ENCODE measurements at places on chromosomes 12 and 14.

GRCh38 chr12:34389378-34390170 lies 367.3 kb downstream of the ALG10 start:
- DNase-seq = no peak

GRCh38 chr14:77917491-77918201 lies 117.7 kb downstream of the ADCK1 start:
- no peak for DNase-seq

DNA sequence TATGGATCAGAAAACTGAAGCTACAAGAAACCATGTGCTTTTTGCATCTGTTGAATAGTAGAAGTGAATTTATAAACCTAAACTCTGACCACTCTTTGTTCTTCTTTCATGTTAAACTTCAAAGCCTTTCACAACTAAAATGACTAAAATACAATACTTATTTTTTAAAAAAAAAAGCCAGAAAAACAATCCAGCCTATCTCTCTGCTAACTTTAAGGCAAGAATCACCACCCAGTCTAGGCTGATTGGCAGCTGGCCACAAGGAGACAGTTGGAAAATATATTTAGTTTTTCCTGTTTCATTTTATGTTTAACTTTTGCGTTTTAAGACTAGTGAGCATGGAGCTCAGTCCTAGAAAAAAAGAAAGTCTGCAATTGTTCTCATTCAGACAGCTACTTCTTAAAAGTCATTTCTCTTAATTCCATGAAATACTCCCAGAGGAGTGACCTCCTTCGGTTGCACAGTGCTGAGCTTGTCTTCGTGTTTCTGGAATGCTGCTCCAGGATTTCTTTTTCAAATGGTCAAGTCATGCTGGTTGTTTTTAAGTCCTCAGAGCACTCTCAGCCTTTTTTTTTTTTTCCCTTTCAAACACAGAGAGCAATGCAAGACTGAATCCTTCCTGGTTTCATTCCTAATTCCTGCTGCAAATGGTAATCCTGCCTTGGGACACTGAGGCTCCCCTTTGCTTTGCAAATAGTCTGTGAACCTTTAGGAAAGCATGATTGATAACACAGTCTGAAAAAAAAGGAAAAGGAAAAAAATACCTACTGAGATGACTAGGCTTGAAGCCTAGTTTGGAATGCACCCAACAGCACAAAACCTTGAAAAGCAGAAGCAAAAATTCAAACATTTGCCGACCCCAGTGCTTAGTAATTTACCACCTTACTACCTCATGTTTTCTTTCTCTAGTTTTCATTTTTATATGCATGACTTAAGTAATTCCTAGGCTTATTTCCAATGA lies 233.3 kb upstream of the DAAM1 start:
- no peak for DNase-seq

DNA sequence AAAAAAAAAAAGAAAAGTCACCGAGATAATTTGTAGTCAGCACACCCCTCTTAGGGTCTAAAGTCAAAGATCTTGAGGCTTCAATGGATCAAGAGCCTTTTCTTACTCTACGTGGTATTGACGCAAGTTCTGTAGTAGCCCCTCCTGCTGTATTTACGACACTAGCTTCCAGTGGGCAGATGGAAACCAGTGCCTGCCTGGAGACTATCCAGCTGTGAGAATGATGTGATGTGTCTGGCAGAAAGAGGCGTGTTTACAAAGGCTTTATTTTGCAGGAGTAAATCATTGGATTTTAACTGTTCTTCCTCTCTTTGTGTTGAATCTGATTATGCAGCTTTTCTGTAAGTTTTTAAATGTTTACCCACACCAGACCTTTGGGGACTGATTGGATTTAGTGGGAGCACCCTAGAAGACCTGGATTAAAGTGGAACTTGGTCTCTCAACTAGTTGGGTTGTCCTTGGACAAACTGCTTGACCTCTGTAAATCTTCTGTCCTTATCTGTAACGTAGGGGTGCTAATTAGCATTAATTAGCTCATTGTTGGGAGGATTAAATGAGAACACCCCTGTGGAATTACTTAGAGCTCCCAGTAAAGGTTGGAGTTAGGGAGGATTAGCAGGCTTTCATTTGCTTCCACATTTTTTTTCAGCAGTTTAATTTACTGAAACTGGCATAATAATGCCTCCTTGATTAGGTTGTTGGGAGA lies 72.4 kb downstream of the RASSF3 start:
- peak; percentile 13 for DNase-seq

DNA sequence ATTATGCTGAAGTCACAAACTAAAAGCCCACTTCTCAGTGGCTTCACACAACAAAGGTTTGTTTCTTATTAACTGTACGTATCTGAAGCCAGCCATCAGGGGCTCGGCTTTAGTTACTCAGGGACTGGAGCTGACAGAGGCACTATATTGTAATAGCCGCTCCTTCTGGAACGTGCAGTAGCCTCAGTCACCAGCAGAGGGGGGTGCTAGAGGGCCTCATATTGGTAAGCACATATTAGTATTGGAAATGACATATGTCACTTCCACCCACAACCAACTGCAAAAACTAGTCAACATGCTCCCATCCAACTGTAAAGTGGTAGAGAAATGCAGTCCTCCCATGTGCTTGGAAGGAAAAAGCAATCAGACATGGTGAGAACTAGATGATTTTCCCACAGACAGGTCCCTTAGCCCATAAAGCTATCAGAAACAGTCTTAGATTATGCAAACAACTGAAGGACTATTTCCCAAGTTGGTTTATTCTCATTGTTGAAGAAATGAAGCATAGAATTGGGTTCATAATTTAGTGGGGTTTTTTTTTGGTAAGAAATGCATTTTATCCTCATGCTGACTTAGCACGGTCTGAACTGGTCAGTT lies 183.6 kb upstream of the G2E3 start:
- DNase-seq = peak; percentile 11

DNA sequence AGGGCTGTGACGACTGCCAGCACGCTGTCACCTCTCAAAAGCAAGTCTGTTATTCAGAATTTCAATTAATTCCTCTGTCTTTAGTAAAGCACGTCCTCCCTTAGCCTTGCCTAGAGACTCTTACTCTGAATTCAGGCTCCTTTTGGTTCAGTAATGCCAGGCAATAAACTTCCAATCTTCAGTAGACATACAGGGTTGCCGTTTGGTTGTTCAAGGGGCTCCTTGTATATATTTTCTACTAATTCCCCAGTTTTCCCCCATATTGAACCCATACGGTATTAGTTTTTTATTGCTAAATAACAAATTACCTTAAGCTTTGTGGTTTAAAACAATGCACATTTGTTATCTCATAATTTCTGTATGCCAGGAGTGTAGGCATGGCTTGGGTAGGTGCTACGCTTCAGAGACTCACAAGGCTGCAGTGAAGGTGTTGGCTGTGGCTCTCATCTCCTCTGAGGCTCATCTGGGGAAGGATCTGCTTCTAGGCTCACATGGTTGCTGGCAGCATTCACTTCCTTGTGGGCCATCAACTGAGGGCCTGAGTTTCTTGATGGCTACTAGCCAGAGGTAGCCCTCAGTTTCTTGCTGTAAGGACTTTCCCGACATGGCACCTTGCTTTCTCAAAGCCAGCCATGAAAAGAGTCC lies 7.3 kb upstream of the CLECL1 start:
- DNase-seq = no peak

- DNase-seq = no peak
Observed at GRCh38 chr12:125683748-125684381, 618.6 kb downstream of the AACS start.

GRCh38 chr12:116469344-116469743 lies 89.8 kb upstream of the MAP1LC3B2 start:
- DNase-seq = no peak

DNA sequence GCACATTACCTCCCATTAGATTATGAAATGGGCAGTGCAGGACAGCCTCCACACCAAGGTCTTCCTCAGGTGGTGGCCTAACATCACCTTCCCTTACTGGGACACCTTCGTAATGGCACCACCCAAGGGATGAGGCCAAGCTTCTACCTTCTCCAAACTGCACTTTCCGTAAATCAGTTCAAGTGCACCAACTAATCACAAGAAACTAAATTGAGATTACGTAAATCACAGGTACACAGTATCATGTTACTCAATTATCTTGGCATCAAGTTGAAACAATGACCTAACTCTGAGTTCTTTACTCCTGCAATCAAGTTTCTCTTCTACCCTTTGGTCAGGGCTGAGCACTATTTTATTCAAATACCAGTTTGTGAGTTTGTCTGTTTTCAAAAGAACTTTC lies 13.8 kb downstream of the SLC41A2 start:
- DNase-seq = peak; percentile 6

DNA sequence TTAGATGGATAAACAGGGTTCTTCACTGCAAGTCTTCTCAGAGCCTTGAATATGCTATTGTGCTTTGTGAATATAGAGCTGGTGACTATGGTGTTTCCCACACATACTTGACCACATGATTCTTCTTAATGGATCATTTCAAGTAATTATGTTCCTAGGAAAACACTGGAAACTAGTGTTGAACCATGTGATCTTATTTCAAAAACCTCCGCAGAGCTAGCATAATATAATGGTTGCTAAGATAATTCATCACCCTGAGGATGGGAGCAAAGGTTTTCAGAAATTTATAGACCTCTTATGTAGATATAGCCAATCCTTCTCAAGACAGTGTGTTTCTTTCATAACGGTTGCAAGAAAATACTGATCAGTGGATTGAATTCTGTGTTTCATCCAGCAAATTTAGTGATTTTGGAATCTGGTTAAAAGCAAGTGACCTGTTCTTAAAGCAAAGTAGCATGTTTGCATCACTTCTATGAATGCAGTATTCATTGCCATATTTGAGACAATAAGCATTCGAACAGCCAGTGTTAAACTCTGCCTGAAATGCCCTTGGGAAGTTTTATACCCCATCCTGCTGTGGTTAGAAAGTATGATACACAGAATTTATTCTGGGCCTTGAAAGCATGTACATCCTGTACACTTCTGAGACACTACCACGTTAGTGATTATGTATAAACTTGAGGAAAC lies 341.0 kb upstream of the E2F7 start:
- DNase-seq = no peak

- DNase-seq = no peak
Observed at GRCh38 chr14:95597784-95598211, 62.9 kb downstream of the GLRX5 start.

DNA sequence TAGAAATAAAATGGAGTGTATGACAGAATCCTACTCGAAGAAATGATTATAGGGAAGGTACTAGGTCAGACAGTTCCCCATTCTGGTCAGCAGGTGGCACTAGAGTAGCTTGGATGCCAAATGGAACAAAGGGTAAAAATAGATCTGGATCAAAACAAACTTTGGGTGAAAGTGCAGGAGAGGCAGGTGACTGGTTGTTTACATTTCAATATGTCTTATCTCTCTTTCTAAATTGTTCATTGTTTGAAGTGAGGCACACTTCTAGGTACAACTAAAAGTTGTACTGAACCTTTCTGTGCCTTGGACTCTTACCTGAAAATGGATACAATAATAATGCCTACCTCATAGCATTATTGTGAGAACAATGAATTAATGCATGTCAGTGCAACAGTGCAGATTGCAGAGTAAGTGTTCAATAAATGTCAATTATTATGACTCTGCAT lies 62.0 kb upstream of the OSBPL8 start:
- peak; percentile 45 for DNase-seq

DNA sequence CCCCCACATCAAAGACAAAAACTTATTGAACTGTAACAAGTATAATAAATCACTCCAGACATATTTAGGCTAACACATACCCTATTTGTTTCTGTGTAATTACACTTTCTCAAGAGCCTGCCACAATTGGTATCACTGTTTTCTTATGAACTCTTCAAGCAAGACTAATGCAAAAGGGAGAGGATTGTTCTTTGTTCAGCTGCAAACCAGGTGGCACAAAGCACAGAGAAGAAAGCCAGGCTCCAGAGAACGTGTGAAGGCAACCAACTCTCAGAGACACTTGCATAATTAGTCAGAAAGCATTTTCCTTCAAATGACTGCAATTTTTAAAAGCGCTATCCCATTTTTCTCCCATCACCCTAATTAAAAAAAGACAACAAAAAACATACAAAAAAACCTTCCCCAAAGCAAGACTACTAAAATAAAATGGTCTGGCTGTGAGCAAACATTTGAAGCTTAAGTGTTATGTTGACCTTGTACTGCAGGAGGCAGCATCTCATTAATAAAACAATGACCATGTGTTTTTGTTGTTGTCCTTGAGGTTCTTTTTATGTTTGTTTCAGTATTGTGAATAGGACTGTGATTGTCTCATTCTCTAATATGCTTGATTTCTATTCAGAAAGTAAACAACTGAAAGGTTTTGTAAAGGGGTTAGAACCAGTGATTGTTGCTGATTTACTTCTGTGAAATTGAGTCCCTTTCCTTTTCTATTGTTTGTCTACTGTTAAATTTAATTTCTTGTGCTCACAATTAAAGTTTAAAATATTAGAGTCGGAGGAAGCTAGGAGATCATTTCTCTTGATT lies 452.7 kb upstream of the PDE3A start:
- no peak for DNase-seq

DNA sequence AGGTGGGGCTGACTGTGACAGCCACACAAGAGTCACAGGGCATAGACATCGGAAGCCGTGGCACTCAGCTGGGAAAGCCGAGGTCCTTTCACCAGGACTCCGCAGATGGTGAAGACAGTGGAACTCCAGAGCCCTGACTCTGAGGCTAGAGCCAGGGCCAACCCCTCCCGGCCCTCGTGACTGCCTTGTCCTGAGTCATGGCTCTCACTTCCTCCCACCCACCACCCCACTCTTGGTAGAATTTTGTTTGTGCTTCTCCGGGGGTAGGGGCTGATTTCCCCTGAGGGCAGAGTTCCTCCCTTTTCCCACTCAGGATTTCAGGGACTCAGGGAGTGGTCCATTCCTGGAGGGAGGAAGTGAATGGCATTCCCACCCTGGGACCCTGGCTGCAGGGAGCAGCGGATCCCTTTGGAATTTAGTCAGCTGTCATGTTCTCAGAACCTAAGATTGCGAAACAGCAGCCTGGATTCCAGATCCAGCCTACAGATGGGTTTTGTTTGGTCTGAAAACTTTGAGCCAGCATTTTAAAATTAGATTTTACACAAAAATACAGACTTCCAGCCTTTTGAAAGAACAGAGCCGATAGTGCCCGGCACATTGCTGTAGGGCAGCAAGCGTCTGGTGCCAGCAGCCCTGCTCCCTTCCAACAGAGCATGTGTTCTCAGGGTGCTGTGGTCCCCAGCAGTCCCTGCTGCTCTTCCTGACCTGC lies 50.7 kb downstream of the TPCN1 start:
- DNase-seq = peak; percentile 64

GRCh38 chr12:5511644-5512600 lies 80.0 kb downstream of the NTF3 start:
- no peak for DNase-seq

GRCh38 chr12:31206038-31206670 lies 119.8 kb downstream of the SINHCAF start:
- no peak for DNase-seq

GRCh38 chr14:90062822-90063539 lies 1.2 kb downstream of the KCNK13 start:
- DNase-seq = no peak

DNA sequence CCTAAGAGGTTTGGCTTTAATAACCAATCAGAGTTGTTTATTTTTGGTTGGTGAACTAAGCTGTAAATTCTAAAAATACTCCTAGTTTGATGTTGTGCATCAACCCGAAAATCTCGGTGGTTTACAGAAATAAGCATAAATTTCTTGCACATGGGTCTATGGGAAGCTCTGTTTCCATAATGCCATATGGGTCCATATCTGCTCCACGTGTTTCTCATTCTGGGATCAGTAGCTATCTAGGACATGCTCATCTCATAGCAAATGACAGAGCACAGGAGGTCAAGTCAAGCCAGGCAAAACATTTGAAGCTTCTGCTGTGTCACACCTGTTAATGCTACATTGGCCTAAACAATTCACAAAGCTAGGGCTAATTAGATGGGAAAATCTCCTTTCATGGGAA lies 23.1 kb downstream of the NUP37 start:
- no peak for DNase-seq
